AML-193 (cell line): ENCODE measurements at places on chromosomes 12 and 14.

DNA sequence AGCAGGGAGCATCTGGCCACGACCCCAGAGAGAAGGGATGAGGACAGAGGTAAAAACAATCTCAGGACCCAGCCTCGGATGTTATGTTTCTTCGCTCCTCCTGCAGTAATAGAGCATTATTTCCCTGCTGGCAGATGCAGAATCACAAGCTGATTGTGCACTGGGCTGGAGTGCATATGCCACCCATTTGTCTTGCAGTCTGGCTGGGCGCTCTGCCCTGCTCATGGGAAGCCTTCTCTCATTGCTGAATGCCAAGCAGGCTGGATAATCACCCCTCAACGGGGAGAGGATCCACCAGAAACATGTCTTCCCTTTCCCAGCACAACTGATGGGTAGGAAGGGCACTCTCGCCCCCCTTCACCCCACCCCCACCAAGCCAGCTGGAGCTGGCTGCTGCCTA lies 8.5 kb upstream of the VASH1 start:
- no peak for DNase-seq

DNA sequence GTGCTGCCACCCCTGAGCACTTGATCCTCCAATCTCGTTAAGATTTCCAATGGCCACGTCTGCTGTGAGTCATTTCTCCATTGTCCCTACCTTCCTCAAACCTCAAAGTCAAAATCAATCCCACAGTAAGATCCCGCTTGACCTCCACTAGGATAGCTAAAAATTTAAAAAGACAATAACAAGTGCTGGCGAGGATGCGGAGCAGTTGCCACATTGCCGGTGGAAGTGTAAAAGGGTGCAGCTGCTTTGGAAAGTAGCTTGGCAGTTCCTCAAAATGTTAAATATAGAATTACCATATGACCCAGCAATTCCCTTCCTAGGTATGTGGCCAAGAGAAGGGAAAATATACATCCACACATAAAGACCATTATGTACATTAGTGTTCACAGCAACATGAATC lies 9.5 kb upstream of the BCL7A start:
- no peak for DNase-seq

- DNase-seq: no peak
Observed at GRCh38 chr14:61433169-61433568, 111.8 kb downstream of the PRKCH start.

DNA sequence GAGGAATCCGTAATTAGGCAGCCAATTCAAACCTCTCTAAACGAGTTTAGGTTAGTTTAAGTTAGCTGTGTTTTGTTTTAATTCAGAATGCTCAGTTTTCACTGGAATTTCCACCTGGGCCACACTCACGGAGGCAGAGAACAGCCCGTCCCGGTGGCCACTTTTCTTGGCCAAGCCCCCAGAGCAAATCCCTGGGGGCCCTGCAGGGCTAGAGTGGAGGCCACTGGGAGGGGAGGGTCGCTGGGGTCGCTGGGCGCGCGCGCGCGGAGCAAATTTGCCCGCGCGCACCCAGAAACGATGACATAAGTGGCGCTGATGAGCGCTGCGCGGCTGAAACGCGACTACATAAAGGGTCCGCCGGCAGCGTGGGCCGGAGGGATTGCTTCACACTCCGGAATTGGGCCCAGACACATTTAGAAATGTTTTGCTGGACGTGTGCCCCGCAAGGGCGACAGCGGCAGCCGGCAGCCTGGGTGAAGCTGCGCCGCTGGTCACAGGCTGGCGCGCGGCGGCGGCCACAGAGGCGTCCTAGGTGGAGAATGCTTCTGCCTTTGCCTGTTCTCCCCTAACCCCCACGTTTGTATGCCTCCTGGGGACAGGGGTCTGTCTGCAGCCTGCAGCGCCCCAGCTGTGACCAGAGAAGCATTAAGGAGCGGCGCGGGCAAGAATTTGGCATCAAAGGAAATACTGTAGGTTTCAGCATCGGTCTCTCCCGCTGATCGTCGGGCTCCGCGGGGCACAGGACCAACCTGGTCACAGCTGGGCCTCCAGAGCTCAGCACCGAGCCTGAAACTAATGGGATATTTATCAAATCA lies 37.9 kb upstream of the TBX5 start:
- DNase-seq: no peak

DNA sequence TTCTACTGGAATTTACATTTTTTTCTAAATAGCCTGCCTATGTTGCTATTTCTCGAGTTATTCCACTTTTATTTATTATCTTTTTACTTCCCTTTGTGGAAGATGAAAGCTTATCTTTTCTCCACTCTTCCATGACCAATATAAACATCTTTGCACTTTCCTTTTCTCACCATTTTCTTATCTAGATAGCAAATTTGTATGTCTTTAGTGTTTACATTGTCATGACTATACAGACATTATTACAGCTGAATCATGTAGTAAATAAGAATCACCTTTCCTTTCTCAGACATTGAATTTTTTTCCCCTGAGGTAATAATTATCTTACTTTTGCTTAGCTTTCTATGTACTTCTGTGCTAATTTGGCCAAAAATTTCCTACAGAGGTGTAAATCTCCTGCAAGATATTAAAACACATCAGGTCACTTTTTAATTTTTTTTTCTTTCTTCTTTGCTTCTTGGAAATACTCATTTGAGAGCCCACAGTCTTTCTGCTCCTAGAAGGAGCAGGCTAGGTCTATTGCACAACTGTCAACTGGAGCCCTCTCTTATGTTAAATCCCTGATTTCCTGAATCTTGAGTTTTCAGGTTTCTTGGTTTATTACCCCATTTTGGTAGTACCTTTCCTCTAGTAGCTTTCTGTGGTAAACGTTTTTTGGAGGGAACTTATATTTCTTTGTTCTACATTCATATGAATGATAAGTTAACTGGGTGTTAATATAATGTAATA lies 109.0 kb upstream of the ATP2B1 start:
- DNase-seq: no peak

DNA sequence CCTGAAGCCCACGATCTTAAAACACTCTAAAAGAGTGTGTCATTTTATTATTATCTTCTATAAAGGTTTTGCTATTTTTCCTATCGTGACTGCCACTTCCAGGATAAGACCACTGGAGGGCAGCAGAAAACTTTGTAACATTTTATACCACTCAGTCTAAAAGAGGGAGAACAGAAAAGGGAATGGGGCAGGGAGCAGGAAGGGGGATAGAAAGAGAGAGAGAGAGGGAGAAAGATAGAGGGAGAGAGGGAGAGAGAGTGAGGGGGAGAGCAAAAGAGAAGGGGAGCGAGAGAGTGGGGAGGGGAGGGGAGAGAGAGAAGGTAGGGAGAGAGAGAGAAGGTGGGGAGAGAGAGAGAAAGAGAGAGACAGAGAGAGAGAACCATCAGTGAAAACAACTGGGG lies 2.0 kb upstream of the ART4 start:
- DNase-seq: peak; percentile 63

GRCh38 chr14:31927348-31927832 lies 149.7 kb upstream of the ARHGAP5 start:
- DNase-seq: no peak

DNA sequence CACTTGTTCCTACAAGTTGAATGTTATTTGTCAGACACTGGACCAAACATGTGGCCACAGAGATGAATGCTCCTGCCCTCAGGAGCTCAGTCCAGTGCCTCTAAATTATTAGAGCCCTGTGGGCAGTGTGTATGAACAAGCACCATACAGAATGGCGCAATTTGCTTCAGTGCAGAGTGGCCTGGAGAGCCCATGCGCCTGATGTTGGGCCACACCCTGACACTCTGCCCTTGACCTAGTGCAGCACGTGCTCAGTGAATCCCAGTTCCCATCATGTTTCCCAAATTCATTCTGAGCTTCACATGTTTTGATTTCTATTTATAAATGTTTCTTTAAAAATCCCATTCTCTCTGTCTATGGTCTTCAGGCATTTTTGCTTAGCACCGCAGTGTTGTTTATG lies 116.8 kb downstream of the PRMT8 start:
- no peak for DNase-seq

GRCh38 chr12:46783871-46784270 lies 41.9 kb downstream of the SLC38A4 start:
- DNase-seq: no peak

DNA sequence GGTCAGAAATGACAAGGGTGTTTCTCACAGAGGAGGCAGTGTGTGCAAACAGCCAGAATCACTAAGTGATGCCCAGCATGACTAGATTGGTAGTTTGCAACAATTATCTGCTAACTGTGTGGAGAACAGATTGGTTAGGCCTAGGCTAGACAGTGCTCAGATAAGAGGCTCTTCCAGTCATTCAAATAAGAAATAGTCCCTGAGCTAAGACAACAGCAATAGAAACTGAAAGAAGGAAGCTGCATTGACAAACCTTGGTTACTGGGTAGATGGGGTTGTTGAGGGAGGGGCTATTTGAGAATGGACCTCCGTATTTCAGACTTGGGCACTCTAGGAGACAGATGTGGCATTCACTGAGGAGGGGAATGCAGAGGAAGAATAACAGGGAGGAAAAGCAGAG lies 255.0 kb upstream of the NPAS3 start:
- no peak for DNase-seq

- no peak for DNase-seq
Observed at GRCh38 chr14:102201353-102201738, 61.6 kb downstream of the WDR20 start.

GRCh38 chr14:37583358-37584210 lies 11.5 kb downstream of the FOXA1 start:
- no peak for DNase-seq

DNA sequence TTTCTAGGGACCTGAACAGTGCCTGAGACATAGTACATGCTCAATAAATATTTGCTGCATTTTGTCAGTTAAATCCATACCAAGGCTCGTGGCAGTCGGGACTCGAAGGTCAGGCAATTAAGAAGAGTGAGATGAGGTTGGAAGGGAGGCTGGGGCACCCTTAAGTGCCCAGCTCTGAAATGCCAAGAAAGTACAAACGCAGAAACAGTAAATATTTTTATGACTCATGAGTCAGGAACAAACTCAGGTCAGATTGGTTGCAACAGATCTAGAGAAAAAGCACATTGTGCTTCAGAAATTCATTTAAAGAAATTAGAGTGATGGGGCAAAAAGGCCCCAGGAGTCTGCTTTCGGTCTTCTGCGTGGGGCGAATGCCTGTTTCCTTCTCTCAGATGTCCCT lies 83.0 kb upstream of the FZD10 start:
- no peak for DNase-seq

DNA sequence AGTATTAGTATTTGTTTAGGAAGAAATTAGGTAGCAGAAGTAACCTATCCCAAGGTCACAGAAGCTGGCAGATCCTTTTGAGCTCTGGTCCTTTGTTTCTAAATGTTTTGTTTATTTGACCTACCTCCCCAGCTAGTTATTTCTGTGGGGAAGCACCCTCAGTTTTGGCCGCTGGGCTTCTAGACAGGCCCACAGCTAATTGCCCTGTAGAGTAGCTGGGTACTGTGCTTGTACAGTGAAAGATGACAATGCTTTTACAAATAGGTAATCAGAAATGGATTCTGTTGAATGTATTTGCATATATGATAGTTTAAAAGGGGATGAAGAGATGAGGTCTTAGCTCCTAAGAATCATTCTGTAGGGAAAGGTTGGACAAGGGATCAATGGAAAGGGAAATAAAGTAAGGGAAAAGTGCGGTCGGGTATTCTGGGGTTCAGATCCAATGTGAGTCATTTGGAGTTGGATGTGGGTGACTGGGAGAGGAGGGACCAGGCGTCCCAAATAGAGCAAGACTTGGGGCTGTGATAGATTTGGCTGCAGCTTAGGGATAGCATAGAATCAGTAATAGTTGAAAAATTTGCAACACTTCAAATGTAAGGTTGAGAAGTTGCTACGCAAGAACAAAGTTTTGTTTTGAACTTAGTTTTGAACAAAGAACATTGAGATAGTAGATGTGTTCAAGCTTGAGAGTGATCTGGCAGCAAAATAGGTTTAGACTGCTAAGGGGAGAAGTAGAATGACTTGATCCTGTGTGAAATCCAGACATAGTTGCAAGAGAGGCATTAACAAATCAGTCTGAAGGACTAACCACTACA lies 3.6 kb downstream of the NUDT4 start:
- DNase-seq: no peak

- DNase-seq: no peak
Observed at GRCh38 chr14:77660754-77661153, 44.3 kb upstream of the SPTLC2 start.

GRCh38 chr12:7131502-7131866 lies 1.3 kb downstream of the CLSTN3 start:
- DNase-seq: peak; percentile 58

DNA sequence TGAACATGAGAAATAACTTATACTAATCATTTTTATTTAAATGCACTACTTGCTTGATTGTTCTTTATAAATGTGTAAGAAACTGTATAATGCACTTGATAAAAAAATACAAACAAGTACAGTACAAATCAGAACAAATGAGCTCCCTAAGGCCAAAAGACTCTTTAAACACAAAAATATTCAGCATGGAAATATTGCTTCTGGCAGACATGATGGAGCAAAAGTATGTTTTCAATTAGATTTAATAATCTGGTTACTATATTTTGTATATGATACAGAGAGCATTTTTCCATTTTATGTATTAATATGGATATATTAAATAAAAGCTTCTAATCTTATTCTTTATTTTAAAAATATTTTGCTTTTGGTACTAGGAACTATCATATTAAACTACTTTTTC lies 800.2 kb upstream of the LRFN5 start:
- DNase-seq: no peak

GRCh38 chr12:57893431-57894353 lies 47.2 kb upstream of the CTDSP2 start:
- DNase-seq: no peak

- no peak for DNase-seq
Observed at GRCh38 chr12:94327809-94328208, 131.9 kb downstream of the CEP83 start.

DNA sequence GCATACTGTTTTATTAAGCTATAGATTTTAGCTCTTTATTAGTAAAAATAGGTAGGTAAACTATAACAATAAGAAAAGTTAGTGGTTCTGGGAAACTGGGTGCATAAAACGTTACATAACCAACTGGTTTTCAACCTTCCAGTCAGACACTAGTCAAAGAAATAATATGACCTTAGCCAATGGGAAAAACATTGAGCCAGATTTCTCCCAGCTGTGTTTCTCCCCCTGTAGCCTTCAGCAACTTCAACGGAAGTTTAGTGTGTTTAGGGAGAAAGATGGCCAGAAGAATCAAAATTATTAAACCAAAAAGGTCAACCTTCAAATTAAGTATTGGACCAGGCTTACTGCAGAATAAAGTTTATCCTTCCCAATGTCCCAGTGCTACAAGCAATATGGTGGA lies 283.5 kb upstream of the DIO2 start:
- DNase-seq: no peak

GRCh38 chr14:52078095-52078531 lies 9.3 kb upstream of the NID2 start:
- no peak for DNase-seq

DNA sequence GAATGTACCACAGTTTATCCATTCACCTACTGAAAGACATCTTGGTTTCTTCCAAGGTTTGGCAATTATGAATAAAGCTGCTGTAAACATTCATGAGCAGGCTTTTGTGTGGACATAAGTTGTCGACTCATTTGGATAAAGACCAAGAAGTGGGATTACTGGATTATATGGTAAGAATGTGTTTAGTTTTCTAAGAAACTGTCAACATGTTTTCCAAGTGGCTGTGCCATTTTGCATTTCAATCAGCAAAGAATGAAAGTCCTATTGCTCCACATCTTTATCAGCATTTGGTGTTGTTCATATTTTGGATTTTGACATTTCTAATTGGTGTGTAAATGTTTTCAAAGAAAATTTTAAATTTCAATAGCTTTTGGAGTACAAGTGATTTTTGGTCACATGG lies 27.3 kb upstream of the KLRF1 start:
- DNase-seq: no peak
